Liver (tissue), 10 donors: ENCODE measurements at places on chromosomes 11 and 22. TPM values are rescaled to one million over a fixed set of nuclear protein-coding genes. Genes with fewer than 3 reads are reported as not detected.

DNA sequence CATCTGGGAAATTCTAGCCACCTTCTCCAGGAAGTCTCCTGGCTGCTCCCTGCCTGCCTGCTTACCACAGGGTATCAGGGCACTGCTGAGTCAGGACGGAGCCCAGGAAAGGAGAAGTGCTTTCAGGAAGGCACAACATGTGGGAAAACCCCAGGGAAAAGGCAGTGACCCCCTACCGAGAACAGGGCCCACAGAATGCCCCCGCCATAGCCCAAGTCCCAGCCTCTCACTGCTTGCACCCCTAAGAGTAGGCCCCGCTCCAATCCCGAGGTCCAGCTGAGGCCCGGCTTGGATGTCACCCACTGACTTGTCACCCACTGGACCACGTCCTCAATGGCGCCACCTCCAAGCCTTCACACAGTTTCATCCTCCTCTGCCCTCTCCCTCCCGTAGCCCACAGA, 34.1 kb downstream of the ARAP1 start:
- no peak for DNase-seq

SLC37A2 gene
- 12.3 TPM for total RNA-seq

DNA sequence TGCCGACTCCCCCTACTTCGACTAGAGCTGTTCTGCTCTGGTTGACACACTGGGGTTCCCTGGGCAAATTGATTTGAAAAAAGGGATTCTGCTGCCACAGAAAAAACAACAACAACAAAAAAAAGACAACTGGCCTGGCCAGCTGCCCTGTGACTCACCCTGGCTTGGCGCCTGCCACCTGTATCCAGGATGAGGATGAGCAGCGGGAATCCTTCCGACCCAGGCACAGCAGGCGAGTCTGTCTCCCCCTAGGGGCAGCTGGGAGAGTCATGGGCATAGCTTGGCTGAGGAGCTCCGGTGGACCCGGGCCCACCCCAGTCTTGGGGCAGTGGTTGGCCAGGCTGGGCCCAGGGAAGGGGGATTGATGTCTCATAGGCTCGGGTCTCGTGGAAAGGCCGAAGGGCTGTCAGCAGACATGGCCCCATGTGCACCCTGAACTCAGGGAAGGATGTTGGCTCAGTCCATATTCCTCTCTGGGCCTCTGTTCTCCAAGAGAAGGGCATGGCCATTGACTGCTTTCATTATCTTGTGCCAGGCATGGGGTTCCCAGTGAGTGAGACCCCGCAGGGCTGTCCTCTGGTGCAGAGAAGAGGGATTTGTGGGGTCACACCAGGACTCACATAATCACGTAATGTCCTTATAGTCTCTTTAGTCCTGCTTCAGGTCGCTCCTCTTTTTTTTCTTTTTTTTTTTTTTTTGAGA, 10.4 kb upstream of the SUN2 start:
- peak; percentile 58 for DNase-seq

- DNase-seq: no peak
These were observed 61.8 kb downstream of the OTOG start for GRCh38 chr11:17608821-17609220.

DNA sequence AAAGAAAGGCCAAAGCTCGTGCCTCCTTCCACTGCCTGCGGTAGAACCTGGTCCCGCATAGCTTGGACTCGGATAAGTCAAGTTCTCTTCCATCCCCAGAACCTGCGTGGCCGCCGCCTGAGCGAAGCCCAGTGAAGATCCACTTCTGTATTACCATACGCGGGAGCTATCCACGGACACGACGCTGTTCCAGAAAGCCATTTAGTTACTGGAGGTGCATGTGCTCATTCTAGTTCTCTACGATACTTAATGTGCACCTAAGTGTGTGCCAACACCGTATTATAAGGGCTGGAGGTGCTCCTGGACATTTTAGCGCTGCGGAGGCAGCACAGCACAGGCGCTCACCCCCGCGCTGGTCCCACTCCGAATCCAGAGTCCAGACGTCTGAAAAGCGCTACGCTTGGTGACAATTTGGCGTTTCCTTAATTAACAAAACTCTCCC, 1.4 kb downstream of the WT1 start:
- no peak for DNase-seq

- DNase-seq: no peak
These were observed 768.8 kb downstream of the NTM start for GRCh38 chr11:132139181-132139580.

GRCh38 chr22:46086577-46087335, 63.6 kb upstream of the PPARA start:
- DNase-seq: no peak

GRCh38 chr22:45254388-45254787, 13.7 kb upstream of the KIAA0930 start:
- DNase-seq: no peak
